Right ventricle myocardium superior (tissue), 1 donor: ENCODE measurements at places on chromosomes 13 and 19. TPM values are rescaled to one million over a fixed set of nuclear protein-coding genes. Genes with fewer than 3 reads are reported as not detected.

GRCh38 chr13:85108356-85108755, 690.9 kb downstream of the SLITRK6 start:
- no peak for DNase-seq

- DNase-seq = no peak
These were observed 25.9 kb downstream of the PRAM1 start for GRCh38 chr19:8476524-8476923.

GRCh38 chr13:37029617-37030016, 29.0 kb downstream of the EXOSC8 start:
- DNase-seq = no peak

Gene TSSK6
- total RNA-seq = 0.67 TPM
